ENCODE measurements at places on chromosomes 5 and 9.

- DNase-seq: no peak
Measured at GRCh38 chr9:27473111-27473529, 51.0 kb upstream of the IFNK start.

DNA sequence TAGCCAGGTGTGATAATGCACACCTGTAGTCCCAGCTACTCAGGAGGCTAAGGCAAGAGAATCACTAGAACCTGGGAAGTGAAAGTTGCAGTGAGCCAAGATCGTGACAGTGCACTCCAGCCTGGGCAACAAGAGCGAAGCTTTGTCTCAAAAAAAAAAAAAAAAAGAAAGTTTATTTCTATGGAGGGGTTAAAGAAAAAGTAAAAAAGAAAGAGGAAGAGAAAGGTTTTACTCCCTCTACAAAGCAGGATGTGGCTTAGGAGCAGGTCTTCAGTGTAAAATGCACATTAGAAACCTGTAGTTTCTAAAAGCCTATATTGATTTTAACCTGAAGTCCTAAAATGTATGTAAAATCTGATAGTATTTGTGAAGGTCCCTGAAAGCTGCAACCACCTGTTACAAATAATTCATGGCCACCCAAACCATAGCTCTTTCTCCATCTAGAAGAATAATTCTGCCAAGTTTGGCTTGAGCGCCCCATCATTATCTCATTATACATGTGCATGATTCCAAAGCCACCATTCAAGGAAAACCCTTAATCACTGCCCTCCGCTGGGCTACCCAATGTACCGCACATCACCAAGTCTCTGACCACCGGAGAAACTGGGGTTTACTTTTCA, 3.4 kb downstream of the FNBP1 start:
- no peak for DNase-seq

DNA sequence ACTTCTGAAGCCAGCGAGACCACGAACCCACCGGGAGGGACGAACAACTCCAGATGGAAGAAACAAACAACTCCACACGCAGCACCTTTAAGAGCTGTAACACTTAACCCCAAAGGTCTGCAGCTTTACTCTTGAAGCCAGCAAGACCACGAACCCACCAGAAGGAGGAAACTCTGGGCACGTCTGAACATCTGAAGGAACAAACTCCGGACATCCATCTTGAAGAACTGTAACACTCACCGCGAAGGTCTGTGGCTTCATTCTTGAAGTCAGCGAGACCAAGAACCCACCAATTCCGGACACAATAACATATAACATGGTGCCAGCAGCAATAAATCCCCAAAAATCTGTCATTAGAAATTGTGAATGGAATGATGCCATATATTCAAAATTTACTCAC, 180.9 kb downstream of the TLE1 start:
- DNase-seq: no peak

- no peak for DNase-seq
Measured at GRCh38 chr5:111960476-111961215, 203.7 kb upstream of the NREP start.

GRCh38 chr9:6852243-6852963, 94.6 kb downstream of the KDM4C start:
- DNase-seq: no peak

GRCh38 chr9:81559709-81560108, 129.6 kb downstream of the TLE1 start:
- DNase-seq: no peak

Measured in activated CD4-positive, alpha-beta T cell treated with anti-CD3 and anti-CD28 coated beads for 4 hours (primary cell).